ENCODE measurements at places on chromosomes 7 and 10.

GRCh38 chr7:27375958-27376357, 133.4 kb downstream of the EVX1 start:
- DNase-seq = no peak

DNA sequence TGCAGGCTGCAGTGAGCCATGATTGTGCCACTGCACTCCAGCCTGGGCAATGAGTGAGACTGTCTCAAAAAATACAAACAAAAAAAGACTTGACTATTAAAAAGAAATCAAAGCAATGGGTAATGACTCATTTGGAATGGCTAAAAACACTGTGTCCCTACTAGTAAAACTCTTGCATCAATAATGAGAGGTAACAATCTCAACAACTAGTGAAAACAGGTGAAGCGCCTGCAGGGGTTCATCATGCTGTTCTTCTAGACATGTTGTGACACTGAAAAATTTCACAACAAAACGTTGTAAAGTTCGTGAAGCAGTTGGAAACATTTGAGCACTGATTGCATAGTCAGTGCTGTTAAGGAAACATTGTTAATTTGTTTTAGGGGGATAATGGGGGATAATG, 26.9 kb upstream of the SLC29A4 start:
- no peak for DNase-seq

DNA sequence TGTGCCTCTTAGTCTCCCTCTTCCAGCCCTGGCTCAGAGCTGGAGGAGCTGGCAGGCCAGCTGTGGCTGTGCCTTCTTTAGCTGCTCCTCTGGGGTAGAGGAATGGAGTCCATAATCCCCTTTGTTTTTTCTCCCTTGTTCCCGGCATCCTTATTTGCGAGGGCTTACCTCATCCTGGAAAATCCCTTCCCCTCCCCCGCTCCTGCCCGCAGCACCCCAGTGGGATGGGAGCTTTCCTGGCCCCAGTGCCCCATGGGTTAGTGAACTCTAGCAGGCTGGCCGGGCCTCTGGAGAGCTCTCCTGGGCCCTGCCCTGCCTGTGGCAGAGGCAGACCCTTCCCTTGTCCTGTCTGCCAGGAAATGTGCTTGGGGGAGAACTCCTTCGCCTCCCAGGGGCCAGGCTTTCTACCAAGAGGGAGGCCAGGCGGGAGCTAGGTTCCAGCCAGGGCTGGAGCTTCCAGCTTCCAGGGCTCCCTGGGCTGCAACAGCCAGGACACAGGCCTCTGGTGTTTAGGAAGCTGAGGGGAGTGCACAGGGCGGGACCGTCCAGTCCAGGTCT, 16.5 kb upstream of the TRIM8 start:
- no peak for DNase-seq

DNA sequence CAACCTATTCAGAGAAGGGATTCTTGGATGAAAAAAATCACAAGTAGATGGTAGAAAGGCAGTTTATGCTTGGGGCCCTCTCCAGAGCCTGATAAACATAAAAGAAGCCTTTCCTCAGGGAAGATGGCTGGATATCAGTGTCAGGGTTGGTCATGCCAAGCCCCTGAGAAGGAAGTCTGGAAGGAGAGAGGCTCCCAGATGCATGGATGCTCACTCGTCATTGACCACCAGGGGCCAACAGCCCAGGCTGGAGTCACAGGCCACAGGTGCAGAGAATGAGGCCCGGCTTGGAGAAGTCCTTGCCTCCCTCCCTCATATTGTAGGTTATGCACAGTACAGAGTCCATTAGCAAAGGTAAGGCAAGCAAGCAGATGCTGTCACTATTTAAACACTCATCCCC, 506.7 kb downstream of the GRID1 start:
- no peak for DNase-seq

GRCh38 chr7:159144758-159145489, at the start of gene VIPR2:
VIPR2 (minus strand) TSS chr7:159144867; CDS start chr7:159144771, 96 bp downstream.
- DNase-seq = no peak

- DNase-seq = no peak
Measured at GRCh38 chr7:102814025-102814471, 65.2 kb downstream of the FAM185A start.

DNA sequence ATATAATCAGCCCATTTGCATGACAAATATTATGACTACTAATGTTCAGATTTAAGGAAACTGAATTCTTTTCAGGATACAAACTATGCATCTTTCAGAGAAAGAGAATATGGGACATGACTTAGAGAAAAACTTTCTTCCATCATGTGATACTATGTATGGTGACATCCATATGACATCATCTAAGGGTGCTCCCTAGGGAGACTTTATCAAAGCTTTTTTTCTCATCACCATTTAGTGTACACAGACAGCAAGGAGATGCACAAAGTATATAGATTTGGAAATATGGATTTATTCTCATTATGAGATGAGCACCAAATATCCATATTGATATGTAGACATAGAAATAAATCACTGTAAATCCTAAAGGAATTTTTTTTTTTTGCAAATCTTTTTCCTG, 164.2 kb upstream of the YAE1 start:
- DNase-seq = no peak

GRCh38 chr10:33085313-33085833, 127.3 kb upstream of the ITGB1 start:
- DNase-seq = no peak

DNA sequence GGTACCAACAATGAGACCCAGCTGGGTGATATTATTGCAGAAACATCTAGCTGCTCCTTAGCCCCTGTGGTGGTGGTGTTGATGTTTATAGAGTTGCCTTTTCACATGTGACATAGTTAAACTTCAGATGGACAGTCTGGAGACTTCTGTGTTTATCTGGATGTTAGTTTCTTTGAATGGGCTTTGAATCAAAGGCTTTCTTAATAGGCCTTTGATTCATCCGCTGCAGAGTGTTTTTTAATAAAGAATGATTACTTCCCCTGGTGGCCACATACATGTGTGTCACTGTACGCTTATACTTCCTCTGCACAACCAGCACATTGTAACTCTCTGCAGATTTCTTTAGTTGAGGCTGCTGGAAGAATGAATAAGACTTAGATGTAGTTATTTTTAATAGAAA, 221.0 kb downstream of the DYNC1I1 start:
- DNase-seq = no peak

DNA sequence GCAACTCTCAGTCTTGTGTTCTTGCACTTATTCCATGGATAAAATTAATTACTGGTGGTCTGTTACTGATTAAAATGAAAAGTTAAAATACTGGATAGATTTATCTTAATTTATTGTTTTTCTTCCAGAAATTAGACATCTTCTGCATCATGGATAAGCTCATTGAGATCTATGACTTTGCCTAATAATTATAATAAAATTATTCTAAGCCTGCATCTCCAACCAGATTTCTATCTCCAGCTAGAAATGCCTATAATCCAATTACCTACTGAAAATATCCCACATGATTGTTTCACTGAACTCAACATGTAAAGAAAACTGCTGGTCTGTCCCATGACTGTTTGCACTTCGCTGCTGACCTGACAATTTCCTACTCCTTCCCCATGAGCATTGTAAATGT, 88.3 kb upstream of the ACBD5 start:
- no peak for DNase-seq

DNA sequence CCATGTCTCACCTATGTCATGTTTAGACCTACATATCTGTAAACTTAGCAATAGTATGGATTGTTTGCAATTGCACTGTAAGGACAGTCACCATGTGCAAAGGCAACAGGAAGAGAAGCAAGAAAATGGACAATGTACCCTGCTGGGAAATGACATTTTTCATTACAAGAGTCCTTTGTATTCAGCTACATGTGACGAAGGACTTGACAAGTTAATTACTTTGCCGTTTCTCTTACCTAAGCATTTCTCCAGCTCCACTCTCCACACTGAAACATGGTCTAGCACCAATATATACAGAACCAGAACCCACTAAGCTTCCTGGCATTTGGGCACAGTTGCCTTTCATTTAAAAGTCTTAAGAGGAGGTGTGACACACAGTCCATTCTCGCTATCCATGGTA, 76.6 kb upstream of the PFKP start:
- DNase-seq = no peak

DNA sequence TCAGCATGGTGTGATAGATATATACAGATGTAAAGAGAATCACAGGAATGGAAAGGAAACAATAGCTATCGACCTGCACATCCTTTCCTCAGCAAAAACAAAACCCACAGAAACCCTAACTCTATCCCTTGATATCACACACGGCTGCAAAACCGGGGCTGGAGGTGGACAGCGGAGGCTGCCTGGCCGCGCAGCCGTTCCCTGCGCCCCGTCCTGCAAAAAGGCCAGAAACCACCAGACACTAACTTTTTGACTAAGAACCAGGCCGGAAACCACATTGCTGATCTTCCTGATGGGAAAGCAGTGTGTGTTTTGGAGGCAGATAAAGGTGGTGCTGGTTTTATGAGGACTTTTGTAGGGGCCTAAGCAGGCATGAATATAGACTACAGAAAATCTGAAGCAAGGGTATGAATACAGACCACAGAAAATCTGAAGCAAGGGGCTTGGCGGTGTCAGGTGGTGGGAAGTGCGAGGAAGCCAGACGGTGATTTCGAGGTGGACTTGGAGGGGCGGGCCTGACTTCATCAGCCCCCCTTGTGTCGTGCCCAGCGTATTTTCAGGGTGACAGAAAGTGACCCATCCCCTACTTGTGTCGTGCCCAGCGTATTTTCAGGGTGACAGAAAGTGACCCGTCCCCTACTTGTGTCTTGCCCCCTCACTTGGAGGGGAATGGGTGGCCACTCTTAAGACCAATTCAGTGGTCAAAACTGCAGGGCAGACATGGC, 123.3 kb downstream of the WDR37 start:
- no peak for DNase-seq

Data from stimulated activated CD8-positive, alpha-beta memory T cell treated with anti-CD3 and anti-CD28 coated beads, Interleukin-2, amount 100 ng/mL, for 48 hours (primary cell).